Left lung (tissue), 14 donors: ENCODE measurements at places on chromosomes 11 and 22.

DNA sequence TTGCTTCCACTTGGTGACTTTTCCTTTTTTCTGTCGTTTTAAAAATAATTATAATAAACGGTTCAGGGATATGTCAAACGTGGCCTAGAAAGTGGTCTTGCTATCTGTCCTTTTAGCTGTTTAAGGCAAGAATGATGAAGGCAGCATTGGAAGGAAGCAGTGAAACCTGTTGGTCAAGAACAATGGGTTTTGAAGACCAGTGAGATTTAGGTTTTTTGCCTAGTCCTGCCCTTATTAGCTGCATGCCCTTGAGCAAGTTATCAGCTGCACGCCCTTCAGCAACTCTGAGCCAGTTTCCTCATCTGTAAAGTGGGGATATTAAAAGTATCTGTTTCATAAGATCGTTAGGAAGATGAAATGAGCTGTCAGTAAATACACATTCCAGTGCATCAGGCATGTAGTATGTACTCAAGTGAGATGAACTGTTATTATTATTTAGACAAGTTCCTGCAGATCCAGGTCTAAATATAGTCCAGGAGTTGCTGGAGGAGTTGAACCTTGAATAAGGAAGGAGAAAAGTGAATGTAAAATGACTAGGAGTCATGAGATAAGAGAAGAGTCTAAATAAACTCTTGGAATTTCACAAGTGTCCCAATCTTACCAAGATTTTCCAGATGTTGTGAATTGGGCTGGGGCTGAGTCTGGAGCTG is 90.8 kb upstream of the HSD17B12 start:
- no peak for DNase-seq

- DNase-seq: no peak
Observed at GRCh38 chr11:121048464-121049233, 24.7 kb downstream of the TBCEL start.

GRCh38 chr22:32144496-32145274 is 14.4 kb downstream of the C22orf42 start:
- DNase-seq: no peak

GRCh38 chr11:441418-442274 is at the start of gene ANO9:
TSS of gene ANO9 (minus strand) at chr11:442011. CDS start at chr11:441926, 85 bp downstream.
- peak; percentile 70 for DNase-seq

DNA sequence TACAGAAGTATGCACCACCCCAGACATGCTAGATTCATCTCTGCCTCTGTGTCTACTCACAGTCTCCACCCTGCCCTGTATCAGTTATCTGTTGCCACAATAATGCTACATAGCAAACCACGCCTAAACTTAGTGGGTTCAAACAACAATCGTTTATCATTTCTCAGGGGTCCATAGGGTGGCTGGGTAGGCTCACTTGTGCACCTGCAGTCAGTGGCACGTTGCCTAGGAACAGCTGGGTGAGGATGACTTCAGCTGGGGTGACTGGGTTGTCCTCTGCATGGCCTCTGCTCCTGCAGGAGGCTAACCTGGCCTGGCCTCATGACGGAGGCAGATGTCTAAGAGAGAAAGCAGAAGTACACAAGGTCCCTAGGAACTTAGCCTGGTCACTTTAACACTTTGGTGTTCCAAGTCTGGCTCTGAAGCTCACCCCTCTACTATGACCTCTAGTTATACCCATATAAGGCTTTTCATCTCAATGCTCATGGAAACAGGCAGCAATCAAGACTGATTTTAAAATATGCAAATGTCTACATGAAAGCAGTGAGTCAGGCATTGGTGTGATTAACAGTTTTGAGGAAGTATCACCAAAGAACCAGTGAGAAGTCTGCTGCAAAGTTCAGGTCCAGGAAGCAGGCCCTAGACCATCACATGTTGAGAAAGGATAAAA is 10.7 kb downstream of the OLFML1 start:
- no peak for DNase-seq

GRCh38 chr11:118252688-118253087 is 523 bp upstream of the MPZL3 start:
- no peak for DNase-seq

- DNase-seq: no peak
Observed at GRCh38 chr11:119056421-119056999, 495 bp downstream of the HYOU1 start.

GRCh38 chr11:112628676-112629075 is 332.5 kb upstream of the NCAM1 start:
- DNase-seq: no peak

- no peak for DNase-seq
Observed at GRCh38 chr22:42966497-42966896, 48.5 kb downstream of the PACSIN2 start.

GRCh38 chr11:88435415-88435814 is 97.9 kb upstream of the CTSC start:
- no peak for DNase-seq

GRCh38 chr11:35265755-35266454 is 126.9 kb downstream of the CD44 start:
- DNase-seq: no peak

DNA sequence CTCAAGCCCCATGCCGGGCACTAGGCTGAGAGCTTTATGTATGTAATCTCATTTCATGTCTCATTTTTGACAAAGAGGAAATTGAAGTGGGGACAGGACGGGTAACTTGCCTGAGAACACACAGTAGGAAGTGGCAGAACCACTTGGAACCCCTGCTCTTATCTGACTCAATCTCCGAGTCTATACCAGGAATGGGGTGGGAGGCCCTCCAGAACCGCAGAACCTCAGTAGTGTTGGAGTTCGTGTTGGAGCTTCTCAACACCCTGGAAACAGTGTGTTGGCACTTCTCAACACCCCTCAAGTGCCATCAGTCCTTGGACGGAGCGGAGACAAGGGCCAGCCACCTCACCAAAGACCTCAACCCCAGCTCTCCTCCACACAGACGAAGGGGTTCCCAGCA is 38.8 kb upstream of the POLA2 start:
- DNase-seq: no peak

GRCh38 chr11:12377106-12377823 is at the start of gene PARVA:
TSS of gene PARVA (plus strand) at chr11:12377571. CDS start at chr11:12377648, 77 bp downstream.
- DNase-seq: peak; percentile 50

DNA sequence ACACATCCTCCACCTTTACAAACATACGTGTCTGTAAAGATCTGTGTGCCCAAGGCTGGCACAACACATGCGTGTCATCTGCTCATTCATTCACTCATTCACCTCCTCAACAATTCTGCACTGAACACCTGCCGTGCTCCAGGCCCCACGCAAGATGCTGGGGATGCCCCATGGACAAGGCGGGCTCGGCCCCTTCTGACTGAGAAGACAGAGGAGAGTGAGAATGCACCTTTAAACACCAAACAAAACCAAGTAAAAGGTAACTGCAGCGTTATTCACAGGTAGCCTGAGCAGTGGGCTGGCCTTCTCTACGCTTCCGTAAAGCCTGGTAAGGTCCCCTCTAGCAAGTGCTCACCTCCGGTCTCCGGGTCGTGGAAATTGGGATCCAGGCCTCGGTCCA is 142.8 kb downstream of the SHANK2 start:
- no peak for DNase-seq

GRCh38 chr22:43310311-43310710 is 32.9 kb downstream of the SCUBE1 start:
- DNase-seq: no peak

DNA sequence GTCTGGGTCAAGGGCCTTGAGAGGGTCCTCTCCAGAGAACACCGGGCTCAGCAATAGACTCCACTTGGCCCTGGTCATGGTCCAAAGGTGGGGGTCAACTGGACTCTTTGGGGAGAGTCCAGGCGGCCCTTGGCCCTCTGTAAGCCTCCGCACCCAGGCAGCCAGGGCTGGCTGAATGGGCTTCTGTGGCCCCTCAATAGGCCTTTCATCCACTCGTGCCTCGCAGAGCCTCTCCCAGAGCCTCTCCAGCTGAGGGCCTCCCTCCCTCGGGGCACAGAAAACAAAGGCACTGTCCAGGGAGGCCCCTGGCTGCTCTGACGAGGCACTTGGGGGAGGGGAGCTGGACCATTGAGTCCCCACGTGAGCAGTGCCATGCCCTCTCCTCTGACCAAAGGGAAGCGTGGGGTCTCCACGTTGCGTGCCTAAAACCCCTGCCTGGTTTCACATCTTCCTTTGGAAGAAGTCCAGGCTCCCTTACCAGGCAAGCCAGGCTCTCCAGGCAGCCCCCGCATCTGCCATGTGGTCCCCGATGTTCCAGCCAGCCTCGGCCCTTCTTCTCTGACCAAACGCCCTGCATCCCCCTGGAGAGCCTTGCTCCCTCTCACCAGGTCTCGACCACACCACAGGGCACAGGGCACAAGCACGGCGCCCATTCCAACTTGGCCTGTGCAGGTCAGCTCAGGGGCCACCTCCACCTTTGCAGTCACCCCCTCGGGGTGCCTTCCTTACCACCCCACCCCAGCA is 15.5 kb downstream of the KIAA0930 start:
- DNase-seq: no peak

- DNase-seq: no peak
Observed at GRCh38 chr22:37333724-37334460, 51.6 kb downstream of the CYTH4 start.

DNA sequence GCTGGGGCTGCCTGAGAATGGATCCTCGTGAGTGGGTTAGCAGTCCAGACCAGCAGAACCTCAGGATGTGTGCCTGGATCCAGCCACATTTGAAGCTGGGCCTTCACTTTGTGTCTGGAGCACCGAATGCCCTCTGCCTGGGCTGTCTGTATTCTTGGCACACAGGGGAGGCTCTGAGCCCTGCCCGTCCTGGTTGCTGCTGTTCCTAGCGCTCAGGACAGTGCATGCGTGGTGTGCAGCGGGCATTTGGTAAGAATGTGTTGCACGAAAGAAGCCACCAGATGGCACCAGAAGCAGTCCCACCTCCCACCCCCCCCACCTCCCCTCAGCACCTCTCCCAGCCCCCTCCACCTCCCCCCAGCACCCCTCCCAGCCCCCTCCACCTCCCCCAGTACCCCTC is 4.1 kb upstream of the MAPK11 start:
- DNase-seq: peak; percentile 65

DNA sequence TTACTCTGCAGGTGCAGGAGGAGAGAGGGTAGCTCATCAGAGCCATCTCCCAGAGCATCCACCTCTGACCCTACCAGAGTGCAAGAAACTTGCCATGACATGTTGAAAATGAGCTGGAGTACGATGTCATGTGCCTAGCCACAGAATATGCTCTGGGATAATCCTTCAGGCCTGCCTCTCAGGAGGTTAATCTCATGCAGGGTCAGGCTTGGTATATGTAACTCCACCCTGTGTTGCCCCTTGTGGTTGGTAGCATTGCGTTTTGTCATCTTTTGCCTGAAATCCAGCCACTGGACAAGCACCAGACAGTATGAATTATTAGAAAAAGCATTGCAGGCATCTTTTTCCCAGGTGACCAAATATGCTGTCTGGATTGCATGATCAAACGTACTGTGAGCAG is 36.2 kb downstream of the CNTF start:
- DNase-seq: no peak

GRCh38 chr22:33012833-33013450 is 45.2 kb downstream of the SYN3 start:
- no peak for DNase-seq

- no peak for DNase-seq
Observed at GRCh38 chr11:13717331-13717730, 48.9 kb downstream of the FAR1 start.

DNA sequence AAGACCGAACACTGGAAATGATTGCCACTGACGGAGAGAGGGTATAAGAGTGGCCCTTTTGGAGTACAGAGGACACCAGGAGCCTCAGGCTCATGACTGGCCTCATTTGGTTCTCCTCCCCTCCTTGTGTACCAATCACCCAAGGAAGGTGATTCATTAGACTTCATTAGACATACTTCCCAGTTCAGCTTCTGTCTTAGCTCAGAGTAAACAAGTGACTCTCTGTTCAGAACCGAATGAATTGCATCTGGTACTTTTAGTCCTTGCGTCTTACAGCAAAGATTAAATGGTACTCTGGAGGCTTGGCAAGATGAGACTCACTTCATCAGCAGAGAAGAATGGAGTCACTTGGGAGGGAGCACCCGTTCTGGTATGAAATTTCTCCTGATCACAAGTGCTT is 75.2 kb downstream of the ZNRF3 start:
- no peak for DNase-seq

GRCh38 chr11:120713296-120713695 is 201.7 kb downstream of the GRIK4 start:
- DNase-seq: no peak

DNA sequence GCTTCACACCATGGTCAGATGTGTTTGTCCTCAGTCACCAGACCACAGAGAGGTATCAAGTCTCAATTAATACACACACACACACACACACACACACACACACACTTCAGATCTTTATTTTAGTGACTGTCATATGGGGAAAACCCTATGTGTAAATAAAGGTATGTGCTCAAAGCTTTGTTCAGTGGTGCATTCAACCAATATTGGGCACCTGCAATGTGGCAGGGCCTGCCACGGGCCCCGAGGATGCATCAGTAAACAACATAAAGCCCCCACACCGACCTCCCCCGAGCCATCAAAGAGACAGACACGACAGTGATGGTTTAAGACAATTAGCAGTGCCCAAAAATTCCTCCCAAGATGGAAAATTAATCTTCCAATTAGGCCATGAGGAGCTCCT is 51.6 kb downstream of the SHANK2 start:
- no peak for DNase-seq

- no peak for DNase-seq
Observed at GRCh38 chr11:118670063-118670462, 9.4 kb downstream of the TREH start.

- no peak for DNase-seq
Observed at GRCh38 chr11:64742087-64742888, 1.7 kb downstream of the RASGRP2 start.
